ENCODE measurements at places on chromosomes 4 and X.

DNA sequence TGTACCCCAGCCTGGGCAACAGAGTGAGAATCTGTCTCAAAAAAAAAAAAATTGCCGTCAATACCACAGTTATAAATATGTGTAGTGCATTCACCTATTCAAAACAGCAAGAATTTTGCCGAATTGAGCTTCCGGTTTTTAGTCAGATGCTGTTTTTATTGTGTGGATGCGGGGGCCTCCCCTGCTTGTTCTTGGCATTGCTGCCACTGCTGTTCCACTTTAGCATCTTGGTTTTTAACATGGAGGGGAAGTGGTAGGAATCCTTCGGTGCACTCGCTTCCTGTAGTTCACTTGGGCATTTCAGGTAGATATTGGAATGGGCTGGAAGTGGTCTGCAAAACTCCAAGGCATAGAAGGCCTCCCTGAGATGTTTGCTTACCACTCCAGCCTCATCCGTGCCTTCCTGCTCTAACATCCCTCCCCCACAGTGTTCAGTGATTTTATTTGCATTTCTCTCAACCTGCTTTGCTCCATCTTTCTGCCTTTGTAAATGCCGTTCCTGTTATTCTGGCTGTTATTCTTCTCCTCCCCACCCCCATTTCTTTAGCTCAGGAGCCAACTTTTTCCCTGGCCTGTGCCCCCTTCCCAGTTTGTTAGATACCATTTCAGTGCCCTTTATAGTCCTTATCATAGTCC lies 25.5 kb downstream of the MOB1B start:
- DNase-seq = no peak

DNA sequence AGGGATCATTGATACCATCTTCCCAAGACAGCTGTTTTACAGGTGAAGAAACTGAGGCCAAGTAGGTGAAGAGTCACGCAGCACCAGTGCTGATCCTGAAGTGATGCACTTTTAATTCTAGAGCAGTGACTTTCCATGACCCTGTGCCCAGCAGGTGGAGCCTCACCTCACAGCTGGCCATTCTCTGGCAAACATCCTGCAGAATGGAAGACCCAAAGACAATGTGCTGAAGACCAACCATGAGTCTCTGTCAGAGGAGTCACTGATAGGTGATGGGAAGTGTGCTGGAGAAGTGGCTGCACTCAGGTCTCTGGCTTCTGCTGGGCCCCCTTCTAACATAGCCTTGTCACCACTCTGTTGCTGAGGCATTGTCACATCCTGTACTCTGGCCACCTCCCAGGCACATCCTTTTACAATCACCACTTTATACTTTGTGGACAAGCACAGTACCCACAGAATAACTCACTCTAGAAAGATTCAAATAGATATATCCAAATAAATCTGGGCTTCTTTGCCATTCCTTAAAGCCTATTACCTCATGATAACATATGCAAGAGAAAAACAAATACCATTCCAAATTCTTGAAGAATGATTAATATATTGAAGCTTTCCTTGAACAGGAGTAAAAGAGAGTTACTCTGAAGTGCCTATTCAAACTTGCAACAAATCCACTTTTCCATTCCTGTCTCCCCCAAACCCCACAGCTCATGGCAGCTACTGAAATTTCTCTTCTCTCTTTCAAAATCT lies 64.1 kb upstream of the SCOC start:
- no peak for DNase-seq

GRCh38 chr4:100414016-100414790 lies 103.6 kb downstream of the EMCN start:
- no peak for DNase-seq

GRCh38 chr4:34733185-34733941 lies 1511.0 kb downstream of the ARAP2 start:
- no peak for DNase-seq

DNA sequence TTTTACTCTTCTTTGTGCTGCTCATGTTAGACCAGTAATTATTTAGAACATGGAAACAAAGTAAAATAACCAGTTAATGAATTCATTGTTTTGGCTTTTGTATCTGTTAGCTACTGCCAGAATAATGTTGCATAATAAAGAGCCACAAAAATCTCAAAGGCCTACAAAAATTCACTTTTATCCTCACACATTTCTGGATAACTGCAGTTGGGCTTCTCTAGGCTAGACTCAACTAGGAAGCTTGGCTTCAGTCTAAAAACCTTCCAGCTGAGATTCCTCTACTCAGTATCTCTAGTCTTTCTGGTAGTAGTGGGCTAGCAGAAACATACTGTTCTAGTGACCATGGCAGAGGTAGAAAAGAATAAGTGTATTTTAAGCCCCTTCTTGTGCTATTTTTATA lies 73.0 kb downstream of the FAT4 start:
- DNase-seq = no peak

GRCh38 chrX:3462166-3462508 lies 115.7 kb upstream of the MXRA5 start:
- DNase-seq = no peak

GRCh38 chr4:183722731-183723560 lies 63.9 kb downstream of the TRAPPC11 start:
- DNase-seq = peak; percentile 82

GRCh38 chrX:64395568-64395929 lies 297 bp upstream of the MTMR8 start:
- no peak for DNase-seq

DNA sequence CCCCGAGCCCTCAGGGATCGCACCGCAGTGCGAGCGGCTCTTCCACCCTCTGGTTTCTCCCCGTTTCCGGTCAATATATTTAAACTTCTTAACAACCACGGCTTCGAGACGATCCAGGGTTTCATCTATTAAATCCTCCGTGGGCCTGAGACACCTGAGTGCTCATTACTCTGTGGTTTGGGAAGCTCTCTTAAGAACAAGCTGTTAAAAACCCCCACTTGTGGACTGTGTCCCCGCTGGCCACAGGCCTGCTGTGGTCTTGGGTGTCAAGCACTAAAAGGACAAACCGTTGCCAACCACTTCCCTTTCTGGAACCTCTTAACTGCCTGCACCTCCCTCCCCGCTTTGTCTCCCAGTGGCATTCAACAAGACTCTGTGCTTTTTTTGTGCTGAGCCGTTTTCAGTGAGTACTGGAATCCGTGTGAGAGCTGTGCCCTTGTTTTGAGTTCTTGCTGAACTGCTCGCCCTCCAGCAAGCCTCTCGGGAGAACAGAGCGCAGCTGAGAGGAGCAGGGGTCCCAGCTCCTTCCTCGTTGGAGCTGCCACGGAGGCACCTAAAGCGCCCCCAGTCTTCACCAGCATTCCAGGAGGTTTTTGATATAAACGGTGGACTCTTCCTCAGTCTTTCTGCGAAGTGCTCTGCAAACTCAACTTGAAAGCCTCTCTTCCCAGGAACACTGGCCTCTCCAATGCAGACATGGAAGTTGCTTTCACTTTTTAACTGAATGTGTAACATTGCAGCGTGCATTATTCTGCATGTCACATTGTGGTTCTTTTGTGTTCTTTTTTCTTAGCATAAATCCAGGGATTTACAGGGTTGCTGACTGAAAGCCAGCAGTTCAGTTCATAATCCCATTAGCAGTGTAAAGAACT lies 691 bp upstream of the IGFBP7 start:
- DNase-seq = peak; percentile 70

DNA sequence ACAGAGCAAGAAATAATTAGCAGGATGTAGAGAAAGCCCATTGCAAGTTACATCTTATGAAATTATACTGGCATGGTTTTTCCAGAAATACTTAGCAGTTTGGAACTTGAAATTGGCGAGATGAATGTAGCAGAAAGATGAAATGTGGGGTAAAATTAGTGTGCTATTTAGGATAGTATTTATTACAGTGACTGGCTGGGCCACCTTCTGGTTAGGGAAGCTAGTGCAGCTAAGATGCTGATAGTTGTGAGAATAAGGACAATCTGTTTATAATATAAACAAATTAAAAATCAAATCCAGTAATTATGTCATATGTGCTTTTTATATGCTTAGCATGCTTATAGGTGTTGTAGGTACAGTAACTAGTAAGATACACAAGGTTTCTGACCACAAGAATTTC lies 74.8 kb downstream of the IL15 start:
- DNase-seq = no peak

DNA sequence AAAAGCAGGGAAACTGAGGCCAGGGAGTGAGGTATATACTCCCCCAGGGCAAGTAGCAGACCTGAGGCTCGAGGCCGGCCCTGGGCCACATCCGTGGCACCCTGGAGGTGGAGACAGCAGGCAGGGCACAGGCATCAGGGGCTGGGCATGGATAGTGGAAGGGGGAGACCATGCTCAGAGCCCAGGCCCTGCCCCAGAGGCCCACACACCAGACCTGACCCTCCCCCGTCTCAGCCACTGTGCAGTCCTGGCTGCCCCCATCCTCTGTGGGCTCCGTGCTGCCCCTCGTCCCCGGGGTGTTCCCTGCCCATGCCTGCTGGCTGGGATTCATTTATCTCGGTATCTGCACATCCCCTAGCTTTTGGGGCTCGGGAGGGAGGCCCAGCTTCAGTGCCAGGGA lies 103.1 kb upstream of the NKX1-1 start:
- DNase-seq = no peak

- no peak for DNase-seq
These were observed 53.9 kb upstream of the TENM3 start for GRCh38 chr4:182189103-182189878.

DNA sequence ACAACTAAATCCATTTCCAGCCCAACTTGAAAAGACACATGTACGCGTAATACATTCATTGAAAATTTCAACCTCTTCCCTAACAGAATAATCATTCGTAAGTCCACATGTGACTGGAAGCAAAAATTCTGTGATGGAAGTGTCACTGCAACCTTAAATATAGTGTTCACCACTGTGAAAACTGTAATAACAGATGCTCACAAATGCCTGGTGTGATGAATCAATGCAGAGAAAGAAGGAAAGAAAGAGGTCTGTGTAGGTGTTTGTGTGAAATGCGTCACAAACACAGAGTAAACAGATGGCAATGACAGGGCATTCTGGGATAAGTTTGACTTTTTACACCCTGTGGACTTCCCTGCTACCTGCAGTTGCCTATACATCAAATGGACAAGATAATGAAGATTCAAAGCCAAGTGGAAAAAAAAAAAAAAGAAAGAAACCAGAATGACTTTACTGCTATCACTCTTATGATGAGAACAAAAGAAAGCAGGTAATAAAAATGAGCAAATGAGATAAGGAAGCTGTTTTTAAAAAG lies 123.3 kb downstream of the EPHA5 start:
- no peak for DNase-seq

DNA sequence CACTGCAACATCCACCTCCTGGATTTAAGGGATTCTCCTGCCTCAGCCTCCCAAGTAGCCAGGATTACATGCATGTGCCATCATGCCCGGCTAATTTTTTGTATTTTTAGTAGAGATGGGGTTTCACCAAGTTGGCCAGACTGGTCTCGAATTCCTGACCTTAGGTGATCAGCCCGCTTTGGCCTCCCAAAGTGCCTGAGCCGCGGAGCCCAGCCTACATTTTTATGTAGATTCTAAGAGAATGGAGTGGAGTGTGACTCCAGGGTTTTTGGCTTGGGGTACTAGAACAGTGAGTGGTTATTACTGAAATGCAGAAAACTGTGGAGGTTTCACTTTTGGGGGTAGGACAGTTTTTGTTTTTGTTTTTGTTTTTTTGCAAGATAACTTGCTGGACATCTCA lies 806.0 kb downstream of the ADGRL3 start:
- DNase-seq = no peak

GRCh38 chr4:104559502-104559901 lies 64.8 kb upstream of the CXXC4 start:
- DNase-seq = no peak

DNA sequence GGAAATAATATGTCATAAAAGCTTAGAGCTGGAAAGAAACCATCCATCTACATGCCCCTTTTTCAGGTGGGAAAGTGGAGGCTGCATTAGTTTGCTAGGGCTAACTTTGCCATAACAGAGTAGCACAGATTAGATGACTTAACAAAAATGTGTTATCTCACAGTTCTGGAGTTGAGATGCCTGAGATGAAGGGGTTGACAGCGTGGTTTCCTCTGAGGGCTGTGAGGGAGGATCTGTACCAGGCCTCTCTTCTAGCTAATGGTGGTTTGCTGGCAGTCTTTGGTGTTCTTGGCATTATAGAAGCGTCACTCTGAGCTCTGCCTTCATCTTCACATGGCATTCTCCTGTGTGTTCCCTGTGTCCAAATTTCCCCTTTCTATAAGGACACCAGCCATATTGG lies 2.4 kb downstream of the CHRNA9 start:
- DNase-seq = no peak

DNA sequence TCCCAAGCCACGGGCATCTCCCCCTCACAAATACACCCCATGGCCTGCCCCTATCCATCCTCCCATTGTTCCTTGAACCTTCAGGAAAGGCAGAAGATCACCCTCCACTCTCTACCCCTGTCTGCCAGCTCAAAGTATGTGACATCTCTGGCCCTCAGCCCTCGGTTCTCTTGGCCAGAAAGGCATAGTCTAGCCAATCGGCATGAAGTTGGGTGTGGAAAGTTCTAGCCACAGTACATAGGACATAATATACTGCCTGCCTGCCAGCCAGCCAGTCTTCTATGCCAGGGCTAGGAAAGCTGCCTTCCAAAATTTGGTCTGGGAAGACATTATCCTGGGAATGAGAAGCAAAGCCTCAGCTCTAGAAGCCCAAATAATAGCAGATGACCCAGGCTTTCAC lies 3.2 kb upstream of the PLP1 start:
- DNase-seq = no peak

GRCh38 chrX:154411981-154412340 lies 622 bp downstream of the TAFAZZIN start:
- peak; percentile 68 for DNase-seq
